ENCODE measurements at places on chromosomes 13 and 19. TPM values are rescaled to one million over a fixed set of nuclear protein-coding genes. Genes with fewer than 3 reads are reported as not detected.

DNA sequence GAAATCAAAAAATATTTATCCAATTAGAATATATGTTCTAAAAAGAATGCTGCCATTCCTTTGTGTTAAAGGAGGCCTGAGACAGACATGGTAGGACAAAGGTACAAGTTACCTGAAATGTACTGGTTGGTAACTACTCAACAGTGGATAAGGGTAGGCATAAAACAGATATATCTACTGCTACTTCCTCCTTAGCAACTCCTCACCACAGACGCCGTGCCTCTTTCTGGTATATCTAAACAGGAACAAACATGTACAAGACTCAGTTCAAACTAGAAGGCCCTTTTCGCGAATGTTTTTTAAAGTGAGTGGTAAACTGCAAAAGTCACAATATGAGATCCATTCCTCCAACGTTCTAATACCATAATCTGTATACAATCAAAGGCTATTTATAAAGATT is 86.9 kb downstream of the TBC1D4 start:
- no peak overlapping the region for H3K4me3 ChIP-seq
- H3K36me3 ChIP-seq = no peaks in the 10 kb centered on the region
- H3K27me3 ChIP-seq = no peaks in the 10 kb centered on the region
- no peak overlapping the region for H3K27ac ChIP-seq
- no peaks in the 10 kb centered on the region for H3K4me1 ChIP-seq

GRCh38 chr13:111961236-111961635 is 105.7 kb upstream of the SOX1 start:
- peaks cover 2% of the 10 kb centered on the region for H3K27me3 ChIP-seq
- H3K27ac ChIP-seq = no peak overlapping the region
- no peaks in the 10 kb centered on the region for H3K4me1 ChIP-seq

GRCh38 chr19:54325194-54325621 is 12.2 kb upstream of the LILRA5 start:
- DNase-seq = peak; percentile 34
- H3K4me1 ChIP-seq = no peaks in the 10 kb centered on the region
- H3K27me3 ChIP-seq = peaks cover 6% of the 10 kb centered on the region
- H3K4me3 ChIP-seq = no peak overlapping the region

- DNase-seq = no peak
- no peak overlapping the region for H3K27ac ChIP-seq
- H3K4me1 ChIP-seq = peaks cover 25% of the 10 kb centered on the region
- no peaks in the 10 kb centered on the region for H3K36me3 ChIP-seq
- no peaks in the 10 kb centered on the region for H3K27me3 ChIP-seq
These were observed 8.9 kb downstream of the TSHZ3 start for GRCh38 chr19:31340042-31341025.

DNA sequence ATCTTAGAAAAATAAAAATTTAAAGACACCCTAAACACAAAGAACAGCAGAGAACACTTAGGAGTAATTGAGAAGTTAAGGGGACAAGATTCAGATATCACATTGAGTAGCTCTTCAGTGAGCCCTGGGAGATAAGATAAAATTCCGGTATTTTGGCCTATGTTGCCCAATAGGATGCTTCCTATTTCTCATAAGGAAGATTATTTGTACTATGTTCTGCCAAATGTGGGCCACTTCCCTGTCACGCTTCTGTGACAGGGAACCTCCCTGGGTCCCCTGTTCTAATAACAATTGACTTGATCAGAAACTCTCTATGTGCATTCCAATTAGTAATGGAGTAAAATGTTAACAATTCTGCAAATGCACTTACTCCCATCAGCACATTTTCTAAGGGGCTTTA is 310.7 kb downstream of the MYO16 start:
- H3K27me3 ChIP-seq = no peaks in the 10 kb centered on the region
- no peak overlapping the region for H3K27ac ChIP-seq
- no peaks in the 10 kb centered on the region for H3K4me1 ChIP-seq
- no peak for DNase-seq

DNA sequence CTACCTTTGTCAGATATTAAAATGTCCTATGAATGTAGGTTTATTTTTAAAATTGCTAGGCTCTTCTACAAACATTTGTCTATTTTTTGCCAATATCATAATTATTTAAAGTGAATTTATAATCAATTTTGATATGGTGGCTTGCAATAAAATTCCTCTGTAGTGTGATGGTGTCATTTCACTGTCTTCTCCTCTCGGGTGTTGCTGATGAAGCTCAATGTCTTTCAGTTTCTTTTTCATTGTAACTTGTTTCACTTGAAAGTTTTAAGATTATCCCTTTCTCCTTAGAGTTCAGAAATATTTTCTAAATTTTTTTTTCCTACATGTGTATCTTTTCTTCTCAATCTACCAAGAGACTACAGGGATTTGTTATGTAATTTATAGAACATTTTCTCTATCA is 267.1 kb upstream of the EDNRB start:
- H3K27ac ChIP-seq = no peak overlapping the region
- H3K4me3 ChIP-seq = no peak overlapping the region
- no peaks in the 10 kb centered on the region for H3K36me3 ChIP-seq
- no peak for DNase-seq
- no peaks in the 10 kb centered on the region for H3K4me1 ChIP-seq

GRCh38 chr19:3071768-3072167 is 9.5 kb upstream of the TLE5 start:
- peaks cover 3% of the 10 kb centered on the region for H3K4me1 ChIP-seq
- no peak overlapping the region for H3K27ac ChIP-seq
- H3K27me3 ChIP-seq = no peaks in the 10 kb centered on the region
- no peak for DNase-seq
- H3K36me3 ChIP-seq = no peaks in the 10 kb centered on the region
- H3K4me3 ChIP-seq = no peak overlapping the region

DNA sequence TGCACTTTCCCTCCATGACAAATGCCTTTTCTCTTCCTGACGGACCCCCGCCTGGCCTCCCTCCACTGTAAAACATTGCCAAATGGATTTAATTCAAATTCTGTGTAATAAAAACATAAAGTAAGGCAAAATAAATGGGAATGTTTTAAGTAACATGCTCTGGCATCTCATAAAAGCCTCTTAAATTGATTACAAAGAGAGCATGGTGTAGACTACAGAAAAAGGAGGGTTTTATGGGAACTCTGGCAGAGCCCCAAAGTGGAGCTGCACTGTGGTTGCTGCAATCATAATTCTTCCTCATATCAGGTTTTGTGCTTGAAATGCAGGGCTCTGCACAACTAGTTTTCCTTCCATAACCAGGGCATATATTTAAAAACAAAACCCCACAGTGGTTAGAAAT is 44.3 kb upstream of the SIAH3 start:
- H3K27ac ChIP-seq = no peak overlapping the region
- no peaks in the 10 kb centered on the region for H3K27me3 ChIP-seq
- H3K4me3 ChIP-seq = no peak overlapping the region
- H3K4me1 ChIP-seq = no peaks in the 10 kb centered on the region
- no peak for DNase-seq

GRCh38 chr19:18594824-18595373 is 6.3 kb downstream of the REX1BD start:
- DNase-seq = peak; percentile 63
- no peak overlapping the region for H3K27ac ChIP-seq
- peaks cover 15% of the 10 kb centered on the region for H3K36me3 ChIP-seq
- peak overlapping the region; percentile 38 for H3K4me3 ChIP-seq

GRCh38 chr19:56597696-56598095 is 2.6 kb downstream of the ZNF71 start:
- no peak for DNase-seq
- peaks cover 7% of the 10 kb centered on the region for H3K4me1 ChIP-seq
- H3K4me3 ChIP-seq = no peak overlapping the region
- H3K27ac ChIP-seq = no peak overlapping the region
- H3K36me3 ChIP-seq = peaks cover 5% of the 10 kb centered on the region
- H3K27me3 ChIP-seq = no peaks in the 10 kb centered on the region

GRCh38 chr19:42989851-42990250 is 36.4 kb downstream of the PSG11 start:
- no peak overlapping the region for H3K27ac ChIP-seq
- no peaks in the 10 kb centered on the region for H3K36me3 ChIP-seq
- no peaks in the 10 kb centered on the region for H3K27me3 ChIP-seq
- DNase-seq = no peak
- H3K4me3 ChIP-seq = no peak overlapping the region

- H3K27ac ChIP-seq = no peak overlapping the region
- DNase-seq = no peak
- no peaks in the 10 kb centered on the region for H3K27me3 ChIP-seq
- no peak overlapping the region for H3K4me3 ChIP-seq
These were observed 28.3 kb downstream of the RCBTB2 start for GRCh38 chr13:48504606-48505005.

- H3K27ac ChIP-seq = no peak overlapping the region
- H3K4me3 ChIP-seq = no peak overlapping the region
- no peak for DNase-seq
- no peaks in the 10 kb centered on the region for H3K4me1 ChIP-seq
- no peaks in the 10 kb centered on the region for H3K27me3 ChIP-seq
- H3K36me3 ChIP-seq = no peaks in the 10 kb centered on the region
These were observed 81.4 kb downstream of the ALOX5AP start for GRCh38 chr13:30816736-30817135.

- H3K4me3 ChIP-seq = no peak overlapping the region
- no peaks in the 10 kb centered on the region for H3K27me3 ChIP-seq
- no peaks in the 10 kb centered on the region for H3K36me3 ChIP-seq
- no peaks in the 10 kb centered on the region for H3K4me1 ChIP-seq
- no peak for DNase-seq
- no peak overlapping the region for H3K27ac ChIP-seq
These were observed 230.2 kb downstream of the TDRD3 start for GRCh38 chr13:60627071-60627686.

DNA sequence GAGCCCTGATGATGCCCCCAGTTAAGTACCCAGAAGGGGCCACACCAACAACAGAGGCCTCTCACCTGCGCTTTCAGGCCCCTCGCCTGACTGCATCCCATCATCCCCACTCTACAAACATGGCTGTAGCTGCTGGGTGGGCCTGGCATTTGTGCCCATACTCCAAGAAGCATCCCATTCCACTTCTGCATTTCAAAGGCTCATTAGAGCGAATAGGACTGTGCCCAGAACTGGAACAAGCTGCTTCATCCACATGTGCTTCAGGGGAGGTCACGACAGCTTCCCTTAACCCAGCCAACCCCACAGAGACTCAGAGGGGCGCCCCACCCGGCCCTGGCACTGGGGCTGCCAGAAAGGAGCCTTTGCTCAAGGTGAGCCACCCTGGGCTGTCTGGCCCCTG is 156.9 kb downstream of the SIPA1L3 start:
- H3K36me3 ChIP-seq = no peaks in the 10 kb centered on the region
- H3K4me3 ChIP-seq = no peak overlapping the region
- no peak for DNase-seq
- no peaks in the 10 kb centered on the region for H3K27me3 ChIP-seq
- peaks cover 10% of the 10 kb centered on the region for H3K4me1 ChIP-seq

DNA sequence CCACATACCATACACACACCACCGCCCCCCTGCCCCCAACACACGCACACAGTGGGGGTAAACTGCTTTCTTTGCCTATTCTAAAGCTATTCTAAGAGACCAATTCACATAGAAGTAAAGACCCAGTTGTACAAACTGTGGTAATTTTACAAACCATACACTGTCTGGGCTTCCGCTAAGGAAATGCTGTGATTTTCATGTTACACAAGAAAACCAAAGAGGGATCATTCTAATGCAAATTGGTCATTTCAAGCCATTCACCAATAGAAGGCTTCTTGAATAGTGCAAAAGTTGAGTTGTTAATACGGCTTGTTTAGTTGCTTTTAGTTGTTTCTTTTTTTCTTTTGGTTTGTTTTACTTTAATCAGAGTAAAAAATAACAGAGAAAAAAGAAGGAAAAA is 202.8 kb downstream of the EFNB2 start:
- H3K4me3 ChIP-seq = no peak overlapping the region
- no peaks in the 10 kb centered on the region for H3K36me3 ChIP-seq
- H3K27ac ChIP-seq = no peak overlapping the region
- no peaks in the 10 kb centered on the region for H3K27me3 ChIP-seq

DNA sequence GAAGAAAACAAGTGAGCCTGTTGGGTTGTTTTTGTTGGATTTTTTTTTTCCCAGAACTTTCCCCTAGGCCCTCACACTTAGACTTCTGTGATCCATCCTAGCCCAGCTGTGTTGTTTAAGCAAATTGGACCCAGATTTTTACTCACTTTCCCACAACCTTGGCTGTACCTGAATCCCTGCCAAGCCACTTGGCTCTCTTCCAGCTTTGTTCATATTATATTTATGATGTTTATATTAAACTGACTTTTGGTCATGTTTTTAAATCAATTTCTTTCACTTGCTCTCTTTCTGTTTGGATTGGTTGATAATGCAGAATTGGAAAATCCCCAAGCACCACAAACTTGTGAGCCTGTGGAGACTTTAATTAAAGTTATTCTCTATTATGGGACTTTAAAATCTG is 16.6 kb downstream of the OLFM4 start:
- H3K36me3 ChIP-seq = no peaks in the 10 kb centered on the region
- no peak overlapping the region for H3K27ac ChIP-seq
- DNase-seq = no peak

GRCh38 chr19:36152019-36152351 is 262 bp downstream of the COX7A1 start:
- H3K27me3 ChIP-seq = no peaks in the 10 kb centered on the region
- no peak for DNase-seq
- H3K27ac ChIP-seq = peak overlapping the region; percentile 95
- peak overlapping the region; percentile 58 for H3K4me3 ChIP-seq

DNA sequence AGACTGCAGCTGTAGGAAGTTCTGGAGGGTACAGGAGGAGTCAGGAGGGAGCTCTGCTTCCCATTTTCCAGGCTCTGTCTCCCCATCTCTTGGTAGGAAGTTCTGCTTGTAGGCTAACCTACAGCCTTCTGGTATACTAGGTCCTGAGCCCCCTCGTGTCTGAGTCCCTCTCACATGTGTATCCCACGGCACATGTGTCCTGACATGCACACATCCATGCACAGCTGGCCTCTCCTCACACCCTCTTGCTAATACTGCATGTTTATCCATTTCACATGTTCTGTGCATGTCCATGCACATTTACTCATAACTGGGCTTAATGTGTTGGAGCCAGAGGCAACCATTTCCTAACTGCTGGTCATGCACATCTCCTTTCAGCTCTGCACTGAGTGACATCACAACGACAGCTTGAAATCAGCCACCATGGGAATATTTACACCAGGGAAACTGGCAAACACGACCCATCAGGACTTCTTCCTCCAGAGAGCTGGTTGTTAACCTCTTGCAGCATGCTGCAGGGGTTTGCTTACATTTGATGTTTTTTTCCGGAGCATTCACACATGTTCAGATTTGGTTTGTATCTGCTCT is 3.0 kb downstream of the CD209 start:
- no peaks in the 10 kb centered on the region for H3K36me3 ChIP-seq
- no peak overlapping the region for H3K27ac ChIP-seq
- H3K27me3 ChIP-seq = no peaks in the 10 kb centered on the region
- no peak overlapping the region for H3K4me3 ChIP-seq
- DNase-seq = no peak
- no peaks in the 10 kb centered on the region for H3K4me1 ChIP-seq

SMAD9 gene
- total RNA-seq = 21.5 TPM

ZFP82 gene
- 5.4 TPM for total RNA-seq

DNM2 gene
- 280 TPM for total RNA-seq

SWSAP1 gene
- 3.2 TPM for total RNA-seq

ZNF681 gene
- total RNA-seq = 1.9 TPM

CCDC8 gene
- 8.9 TPM for total RNA-seq
